Effector CD8-positive, alpha-beta T cell (primary cell): ENCODE measurements at places on chromosomes 13 and 19.

- no peak for DNase-seq
Measured at GRCh38 chr13:109740121-109740520, 46.3 kb downstream of the IRS2 start.

DNA sequence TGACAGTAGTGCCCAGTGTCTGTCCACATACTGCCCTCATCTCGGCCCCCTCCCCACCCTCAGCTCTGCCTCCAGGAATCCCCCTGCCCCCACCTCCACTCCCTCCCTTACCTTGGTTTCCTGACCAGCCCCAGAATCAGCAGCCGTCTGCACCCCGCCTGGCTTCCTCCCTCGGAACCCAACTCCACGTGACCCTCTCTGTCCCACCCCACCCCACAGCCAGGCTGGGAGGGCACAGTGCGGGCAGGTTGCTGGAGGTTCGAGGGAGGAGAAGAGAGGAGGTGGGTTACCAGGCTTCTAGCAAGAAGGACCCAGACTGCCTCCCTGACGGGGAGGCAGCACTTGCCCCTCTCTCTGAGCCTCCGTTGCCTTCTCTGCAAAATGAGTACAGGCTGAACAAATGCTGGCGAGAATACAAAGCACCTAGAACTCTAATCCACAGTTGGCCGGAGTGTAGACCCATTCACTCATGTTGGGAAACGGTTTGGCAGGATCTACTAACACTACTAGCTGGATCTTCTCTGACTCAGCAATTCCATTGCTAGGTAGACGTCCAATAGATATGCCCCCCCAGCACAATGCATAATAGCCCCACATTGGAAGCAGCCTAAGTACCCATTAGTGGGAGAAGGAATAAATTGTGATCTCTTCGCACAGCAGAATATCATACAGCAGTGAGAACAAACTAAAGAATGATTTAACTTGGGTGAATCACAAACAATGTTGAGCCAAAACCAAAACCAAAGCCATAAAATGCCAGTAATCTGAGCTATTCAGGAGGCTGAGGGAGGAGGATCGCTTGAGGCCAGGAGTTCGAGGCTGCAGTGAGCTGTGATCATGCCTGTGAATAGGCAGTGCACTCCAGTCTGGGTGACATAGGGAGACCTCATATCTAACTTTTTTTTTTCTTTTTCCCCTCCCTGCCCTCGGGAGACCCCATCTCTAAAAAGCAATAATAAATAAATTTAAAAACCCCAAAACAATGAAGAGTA is at the start of gene RASAL3:
Gene RASAL3, minus strand, starts transcription at position 151 of the 992 bp plus-strand sequence. CDS start 186 bp downstream, outside the sequence.
- peak; percentile 18 for DNase-seq

GRCh38 chr19:47315125-47315821 is 5.6 kb downstream of the C5AR1 start:
- no peak for DNase-seq

DNA sequence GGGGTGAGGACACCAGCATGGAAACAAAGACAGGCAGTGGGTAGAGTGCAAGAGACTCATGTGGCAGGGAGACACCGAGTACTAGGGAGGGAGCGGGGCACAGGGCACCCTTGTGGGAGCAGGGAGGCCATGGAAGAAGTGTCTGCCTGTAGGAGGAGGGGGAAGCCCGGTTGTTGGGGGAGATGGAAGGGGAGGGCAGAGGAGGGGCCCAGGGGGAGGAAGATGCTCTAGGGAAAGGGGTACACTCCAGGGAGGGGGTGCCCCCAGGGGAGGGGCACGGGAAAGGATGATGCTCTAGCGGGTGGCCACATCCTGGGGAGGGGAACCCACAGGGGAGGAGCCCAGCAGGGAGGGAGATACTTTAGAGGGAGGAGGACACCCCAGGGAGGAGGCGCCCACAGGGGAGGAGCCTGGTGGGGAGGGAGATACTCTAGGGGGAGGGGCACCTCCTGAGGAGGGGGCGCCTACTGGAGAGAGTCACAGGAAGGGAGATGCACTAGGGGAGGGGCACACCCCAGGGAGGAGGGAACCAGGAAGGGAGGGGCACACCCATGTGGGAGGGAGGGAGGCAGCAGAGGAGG is 24.9 kb downstream of the CPAMD8 start:
- DNase-seq, result peak; percentile 54

GRCh38 chr13:71524613-71525304 is 342.2 kb downstream of the DACH1 start:
- DNase-seq, result no peak

DNA sequence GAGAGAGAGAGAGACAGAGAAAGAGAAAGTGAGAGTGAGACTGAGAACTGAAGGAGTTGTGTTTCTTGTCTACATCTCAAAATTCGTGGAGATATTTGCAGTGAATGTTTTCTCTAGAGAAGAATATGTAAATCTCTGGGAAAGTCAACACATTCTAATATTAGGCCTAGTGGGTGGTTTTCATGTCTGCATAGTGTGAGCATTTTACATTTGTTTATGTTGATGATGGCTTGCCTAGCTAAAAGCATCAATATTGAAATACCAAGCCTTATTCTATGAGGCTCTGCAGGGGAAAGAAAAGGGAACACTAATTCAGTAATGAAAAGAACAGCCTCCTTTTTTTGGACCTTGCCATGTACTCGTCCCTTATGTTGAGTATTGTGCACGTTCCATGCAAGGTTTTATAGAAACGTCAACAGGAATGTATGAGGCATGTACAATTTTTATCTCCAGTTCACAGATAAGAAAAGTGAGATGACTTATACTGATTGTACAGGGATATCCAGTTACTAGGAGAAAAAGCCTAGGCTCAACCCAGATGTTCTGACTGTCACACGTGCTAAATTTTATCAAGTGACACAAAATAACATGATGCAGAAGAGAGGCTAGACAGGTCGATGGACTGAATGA is 1288.9 kb upstream of the SLC10A2 start:
- no peak for DNase-seq

DNA sequence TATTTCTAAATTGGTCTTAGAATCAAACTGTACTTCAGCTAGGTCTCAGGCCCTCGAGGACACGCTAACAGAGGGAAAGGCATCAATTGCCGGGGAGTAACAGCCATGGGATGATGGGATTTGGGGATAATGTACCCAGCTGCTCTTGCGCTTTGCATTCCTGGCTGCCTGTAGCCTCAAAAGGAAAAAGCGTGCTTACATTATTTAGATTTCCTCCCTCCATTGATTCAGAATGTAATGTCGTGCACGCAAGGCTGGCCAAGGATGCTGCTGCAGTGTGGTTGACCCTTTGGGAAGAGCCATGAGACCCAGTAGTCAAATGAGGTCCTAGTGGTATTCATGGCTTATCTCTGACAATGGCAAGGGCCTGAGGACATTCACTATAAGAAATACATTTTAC is 95.1 kb downstream of the SLC7A1 start:
- no peak for DNase-seq

- DNase-seq, result no peak
Measured at GRCh38 chr19:5882421-5882968, 12.2 kb upstream of the FUT5 start.

DNA sequence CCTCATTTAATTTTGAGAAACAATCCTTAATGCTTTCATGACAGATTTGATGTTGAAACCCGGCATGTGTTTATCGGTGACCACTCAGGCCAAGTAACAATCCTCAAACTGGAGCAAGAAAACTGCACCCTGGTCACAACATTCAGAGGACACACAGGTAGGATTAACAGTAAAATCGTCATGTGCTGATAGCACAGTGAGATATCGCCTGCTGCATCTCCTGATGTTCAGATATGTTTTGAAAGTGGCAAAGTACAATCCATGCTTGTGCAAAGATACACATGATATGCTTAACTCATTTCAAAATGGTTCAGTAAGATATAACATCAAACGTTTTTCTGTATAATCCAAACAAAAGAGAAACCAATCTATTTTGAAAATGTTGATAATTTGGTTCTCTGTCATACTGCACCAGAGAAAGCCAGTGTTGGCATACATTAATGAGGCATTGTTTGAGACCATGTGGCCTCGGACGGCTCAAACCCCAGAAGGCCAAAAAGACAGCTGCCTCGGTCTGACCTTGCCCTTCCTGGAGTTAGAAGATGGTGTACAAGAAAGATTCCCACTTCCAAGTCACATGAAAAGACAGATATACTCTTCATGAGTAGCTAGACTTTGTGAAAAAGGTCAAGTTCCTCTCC is 76.2 kb downstream of the DHRS12 start:
- no peak for DNase-seq

- DNase-seq, result no peak
Measured at GRCh38 chr13:73872397-73872796, 261.8 kb downstream of the KLF12 start.

GRCh38 chr13:75480671-75481175 is 1.2 kb downstream of the TBC1D4 start:
- DNase-seq, result no peak

DNA sequence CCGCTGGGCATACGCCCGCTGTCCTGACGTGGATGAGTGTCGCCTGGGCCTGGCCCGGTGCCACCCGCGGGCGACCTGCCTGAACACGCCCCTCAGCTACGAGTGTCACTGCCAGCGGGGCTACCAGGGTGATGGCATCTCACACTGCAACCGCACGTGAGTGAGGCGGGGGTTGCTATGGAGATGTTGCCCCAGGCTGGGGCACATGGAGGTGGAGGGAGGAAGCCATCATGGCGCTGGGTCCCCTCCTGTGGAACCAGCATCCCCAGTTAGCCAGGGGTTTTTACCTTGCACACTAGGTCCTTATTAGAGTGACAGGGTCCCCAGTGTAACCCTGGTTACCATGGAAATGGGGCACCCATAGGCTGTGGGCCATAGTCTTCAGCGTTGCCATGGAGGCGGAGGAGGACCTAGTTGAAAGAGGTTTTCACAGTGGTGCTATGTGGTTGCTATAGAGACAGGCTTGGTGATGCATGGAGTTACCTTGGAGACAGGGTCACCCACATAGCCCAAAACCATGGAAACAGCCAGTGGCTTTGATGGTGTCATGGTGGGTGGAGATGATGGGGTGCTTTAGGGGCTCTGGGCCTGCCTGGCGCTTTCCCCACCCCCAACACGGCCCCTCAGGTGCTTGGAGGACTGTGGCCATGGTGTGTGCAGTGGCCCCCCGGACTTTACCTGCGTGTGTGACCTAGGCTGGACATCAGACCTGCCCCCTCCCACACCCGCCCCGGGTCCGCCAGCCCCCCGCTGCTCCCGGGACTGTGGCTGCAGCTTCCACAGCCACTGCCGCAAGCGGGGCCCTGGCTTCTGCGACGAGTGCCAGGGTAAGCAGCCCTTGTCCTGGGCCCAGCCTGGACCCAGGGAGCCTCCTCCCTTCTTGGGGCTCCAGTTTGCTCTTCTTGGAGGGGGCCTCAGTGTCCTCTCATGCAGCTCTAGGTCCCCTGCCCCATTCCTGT is 27.1 kb downstream of the MEGF8 start:
- DNase-seq, result no peak
